Activated CD8-positive, alpha-beta memory T cell treated with anti-CD3 and anti-CD28 coated beads for 4 hours (primary cell): ENCODE measurements at places on chromosomes 6 and 20.

GRCh38 chr6:136656121-136656520 lies 105.9 kb upstream of the MAP7 start:
- no peak for DNase-seq

DNA sequence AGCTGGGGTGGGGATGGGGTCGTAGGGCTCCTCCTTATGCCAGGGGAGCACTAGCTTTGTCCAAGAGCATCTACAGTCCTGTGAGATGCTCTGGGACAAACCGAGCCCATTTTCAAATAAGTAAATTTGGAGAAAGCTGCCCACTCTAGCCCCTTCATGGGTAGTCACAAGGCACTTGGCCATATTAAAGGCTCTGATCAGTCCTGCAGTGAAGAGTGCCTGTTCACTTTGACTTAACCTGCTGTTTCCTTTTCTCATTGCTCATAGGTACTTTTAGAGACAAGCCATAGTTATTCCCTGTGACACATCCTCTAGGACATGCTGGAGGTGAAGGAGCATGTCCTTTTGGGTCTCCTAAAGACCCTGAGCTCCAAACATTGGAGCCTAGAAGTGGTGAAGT lies 38.4 kb downstream of the FAM110A start:
- DNase-seq: no peak

DNA sequence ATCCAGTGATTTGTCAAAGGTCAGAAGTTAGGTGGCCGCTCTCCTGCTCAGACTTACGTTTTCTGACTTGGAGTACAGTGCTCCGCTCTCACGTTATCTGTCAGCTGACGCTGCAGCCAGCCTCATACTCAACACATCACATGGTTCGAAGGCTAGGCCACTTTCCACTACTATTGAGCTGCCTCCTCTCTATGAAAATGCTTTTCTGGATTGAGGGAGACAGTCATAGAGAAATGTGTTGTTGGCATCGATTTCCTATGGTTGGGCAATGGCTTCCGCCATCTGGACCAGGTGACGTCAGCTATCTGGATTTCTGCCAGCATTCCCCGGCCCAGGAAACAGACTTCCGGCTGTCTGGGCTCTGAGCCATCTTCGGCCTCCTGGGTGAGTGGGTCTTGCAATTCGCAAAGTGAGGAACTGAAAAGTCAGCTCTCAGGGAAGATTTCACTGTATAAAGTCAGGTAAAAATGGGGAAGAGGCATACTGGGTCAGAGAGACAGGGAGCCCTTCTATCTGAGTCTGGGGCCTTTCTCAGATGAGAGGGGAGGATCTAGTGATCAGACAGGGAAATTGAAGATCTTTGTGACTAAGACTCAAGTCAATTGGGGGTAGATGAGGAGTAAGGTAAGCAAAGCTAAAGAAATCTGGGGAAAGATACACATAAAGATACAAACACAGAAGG lies 37.5 kb upstream of the IER3 start:
- no peak for DNase-seq

- DNase-seq: no peak
Observed at GRCh38 chr20:406200-407132, 1.6 kb upstream of the RBCK1 start.

GRCh38 chr6:114169763-114170162 lies 173.1 kb downstream of the HS3ST5 start:
- no peak for DNase-seq
